ENCODE measurements at places on chromosomes 6 and 20.

- DNase-seq = no peak
Measured at GRCh38 chr20:63214514-63214913, 1.4 kb downstream of the YTHDF1 start.

DNA sequence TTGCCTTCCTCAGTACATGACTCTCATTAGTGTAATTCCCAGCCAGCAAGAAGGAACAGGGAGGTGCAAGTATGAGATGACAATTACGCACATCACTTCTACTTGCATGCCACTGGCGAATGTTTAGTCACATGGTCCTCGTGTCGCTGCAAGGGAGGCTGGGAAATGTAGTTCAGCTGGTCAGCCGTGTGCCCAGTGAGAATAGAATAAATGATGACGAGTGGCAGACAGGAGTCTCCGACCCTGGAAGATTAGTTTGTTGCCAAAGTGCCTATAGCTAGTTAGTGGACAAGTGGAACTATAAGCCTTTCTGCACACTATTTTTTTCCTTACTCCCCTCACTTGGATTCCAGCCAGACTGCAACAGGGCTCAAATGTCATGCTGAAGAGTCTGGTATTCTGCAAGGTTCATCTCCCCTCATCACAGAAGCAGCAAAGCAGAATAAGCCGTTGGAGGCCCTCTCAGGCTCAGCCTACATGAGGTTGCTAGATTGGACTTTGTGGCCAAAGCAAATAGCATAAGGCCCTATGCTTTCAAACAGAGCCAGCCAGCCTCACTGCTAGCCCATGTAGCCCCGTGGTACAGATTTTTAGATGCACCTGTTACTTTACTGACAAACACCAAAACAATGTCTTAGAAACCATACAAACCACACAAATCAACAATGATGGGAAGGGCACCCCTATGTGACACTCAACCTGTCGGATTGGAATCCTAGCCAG is 9.7 kb downstream of the LINC00237 start:
- no peak for DNase-seq

DNA sequence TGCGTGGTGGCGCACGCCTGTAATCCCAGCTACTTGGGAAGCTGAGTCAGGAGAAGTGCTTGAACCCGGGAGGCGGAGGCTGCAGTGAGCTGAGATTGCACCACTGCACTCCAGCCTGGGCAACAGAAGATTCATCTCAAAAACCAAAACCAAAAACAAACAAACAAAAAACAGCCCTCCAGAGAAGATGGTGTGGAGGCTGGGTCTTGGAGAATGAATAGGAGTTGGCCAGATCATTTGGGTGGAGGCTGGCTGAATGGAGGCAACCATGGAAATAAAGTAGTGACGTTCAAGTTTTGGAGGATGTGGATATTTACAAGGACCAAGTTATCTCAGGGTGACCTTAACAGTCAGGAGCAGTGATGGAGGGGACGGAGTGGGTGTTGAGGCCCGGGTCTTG is 24.7 kb downstream of the HIVEP1 start:
- DNase-seq = no peak

GRCh38 chr20:60868316-60868891 is 383.7 kb upstream of the CDH4 start:
- DNase-seq = no peak

Measured in hematopoietic multipotent progenitor cell treated with erythropoietin and hydrocortisone succinate and interleukin-3 and kit ligand, for 17 days (in vitro differentiated cells).